ENCODE measurements at places on chromosomes 5 and 9.

DNA sequence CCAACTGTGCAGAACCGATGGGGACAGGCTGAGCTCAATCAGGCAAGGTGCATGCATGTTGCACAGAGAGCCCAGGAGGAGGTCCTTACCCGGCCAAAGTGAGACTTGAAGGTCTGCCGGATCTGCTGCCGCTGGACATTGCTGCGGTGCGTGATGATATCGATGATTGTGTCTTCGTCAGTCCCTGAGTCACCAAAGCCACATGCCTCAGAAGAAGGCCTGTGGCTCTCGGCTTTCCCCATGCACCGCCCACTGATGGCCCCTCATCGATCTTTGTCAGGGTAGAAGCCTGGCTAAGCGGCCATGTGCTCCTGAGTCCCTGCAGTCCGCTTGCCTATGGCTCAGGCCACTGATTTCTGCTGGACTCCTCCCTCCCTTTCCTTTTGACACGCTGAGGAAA, 34.8 kb downstream of the ANXA6 start:
- no peak overlapping the region for H3K4me3 ChIP-seq
- no peaks in the 10 kb centered on the region for H3K27me3 ChIP-seq
- H3K27ac ChIP-seq: no peak overlapping the region
- peaks cover 93% of the 10 kb centered on the region for H3K36me3 ChIP-seq
- peaks cover 10% of the 10 kb centered on the region for H3K4me1 ChIP-seq

- no peaks in the 10 kb centered on the region for H3K36me3 ChIP-seq
- peaks cover 43% of the 10 kb centered on the region for H3K4me1 ChIP-seq
- no peak overlapping the region for H3K27ac ChIP-seq
- H3K27me3 ChIP-seq: peaks cover 58% of the 10 kb centered on the region
These were observed 3.9 kb downstream of the MCIDAS start for GRCh38 chr5:55222985-55223811.

- DNase-seq: no peak
- no peaks in the 10 kb centered on the region for H3K27me3 ChIP-seq
These were observed 465.0 kb downstream of the MTRR start for GRCh38 chr5:8333977-8334376.

- no peak overlapping the region for H3K27ac ChIP-seq
- no peak overlapping the region for H3K4me3 ChIP-seq
- no peak for DNase-seq
- H3K36me3 ChIP-seq: peaks cover 36% of the 10 kb centered on the region
- H3K4me1 ChIP-seq: no peaks in the 10 kb centered on the region
- no peaks in the 10 kb centered on the region for H3K27me3 ChIP-seq
These were observed 55.2 kb downstream of the HSPA4 start for GRCh38 chr5:133106761-133107572.
